ENCODE measurements at places on chromosomes 2 and 18. TPM values are rescaled to one million over a fixed set of nuclear protein-coding genes. Genes with fewer than 3 reads are reported as not detected.

SKOR2 gene
- total RNA-seq: not detected

DNA sequence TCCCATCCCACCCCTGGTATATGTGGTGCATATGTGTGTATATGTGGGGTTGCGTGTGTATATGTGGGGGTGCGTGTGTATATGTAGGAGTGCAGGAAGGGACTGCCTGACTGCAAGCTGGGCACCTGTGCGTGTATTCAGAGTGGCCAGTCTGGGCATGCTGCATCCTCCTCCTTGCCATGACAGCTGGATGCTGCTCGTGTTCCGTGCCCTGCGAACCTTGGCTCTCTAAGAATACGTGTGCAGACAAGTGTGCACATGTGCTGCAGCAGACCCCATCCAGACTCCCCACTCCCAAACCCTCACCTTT lies 222.1 kb downstream of the CELF4 start:
- H3K36me3 ChIP-seq: no peaks in the 10 kb centered on the region
- no peaks in the 10 kb centered on the region for H3K4me1 ChIP-seq
- H3K27me3 ChIP-seq: no peaks in the 10 kb centered on the region
- DNase-seq: no peak
- H3K27ac ChIP-seq: no peak overlapping the region
- no peak overlapping the region for H3K4me3 ChIP-seq

DNA sequence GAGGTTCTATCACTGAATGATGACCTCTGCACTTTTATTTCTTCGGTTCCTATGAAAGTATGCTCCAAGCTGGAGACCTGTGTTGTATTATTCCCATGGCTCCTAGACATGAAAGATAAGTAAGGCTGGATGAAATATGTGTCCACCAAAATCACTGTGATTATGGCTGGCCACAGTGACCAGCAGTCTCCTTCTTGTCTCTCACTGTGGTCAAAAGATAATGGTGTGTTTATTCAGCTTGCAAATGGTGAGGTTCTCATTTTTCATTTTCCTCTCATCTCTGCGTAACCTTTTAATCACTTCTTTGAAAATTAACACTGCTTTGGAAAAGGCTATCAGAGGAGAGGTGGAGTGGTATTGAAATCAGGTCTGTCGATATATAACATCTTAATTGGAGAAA lies 107.8 kb upstream of the DAPL1 start:
- H3K27me3 ChIP-seq: no peaks in the 10 kb centered on the region
- peaks cover 11% of the 10 kb centered on the region for H3K4me1 ChIP-seq
- H3K4me3 ChIP-seq: no peak overlapping the region
- H3K27ac ChIP-seq: no peak overlapping the region
- DNase-seq: no peak

- no peak for DNase-seq
- no peaks in the 10 kb centered on the region for H3K4me1 ChIP-seq
- H3K27me3 ChIP-seq: no peaks in the 10 kb centered on the region
- no peaks in the 10 kb centered on the region for H3K36me3 ChIP-seq
- no peak overlapping the region for H3K27ac ChIP-seq
Observed at GRCh38 chr2:41736105-41736567, 311.7 kb upstream of the PKDCC start.

- H3K27ac ChIP-seq: no peak overlapping the region
- H3K27me3 ChIP-seq: no peaks in the 10 kb centered on the region
- DNase-seq: no peak
- H3K4me1 ChIP-seq: peaks cover 6% of the 10 kb centered on the region
- H3K4me3 ChIP-seq: no peak overlapping the region
- H3K36me3 ChIP-seq: no peaks in the 10 kb centered on the region
Observed at GRCh38 chr18:697800-698199, 14.6 kb downstream of the ENOSF1 start.

SP100 gene
- total RNA-seq: 64.0 TPM

BOLA3 gene
- 34.1 TPM for total RNA-seq

ZRANB3 gene
- total RNA-seq: 2.6 TPM

ST8SIA5 gene
- not detected for total RNA-seq

STAT4 gene
- total RNA-seq: 1.4 TPM

GKN2 gene
- total RNA-seq: not detected

GRCh38 chr2:167342769-167343168 lies 454.5 kb downstream of the XIRP2 start:
- no peak overlapping the region for H3K27ac ChIP-seq
- DNase-seq: no peak
- H3K27me3 ChIP-seq: no peaks in the 10 kb centered on the region
- no peak overlapping the region for H3K4me3 ChIP-seq
- no peaks in the 10 kb centered on the region for H3K4me1 ChIP-seq

ACTR2 gene
- 70.6 TPM for total RNA-seq

UGT1A7 gene
- 68.3 TPM for total RNA-seq

GRCh38 chr18:39935598-39935997 lies 2019.4 kb upstream of the PIK3C3 start:
- H3K4me1 ChIP-seq: no peaks in the 10 kb centered on the region
- DNase-seq: no peak
- no peaks in the 10 kb centered on the region for H3K36me3 ChIP-seq

GRCh38 chr2:46992776-46993175 lies 77.2 kb upstream of the MCFD2 start:
- peaks cover 16% of the 10 kb centered on the region for H3K4me1 ChIP-seq
- peaks cover 10% of the 10 kb centered on the region for H3K36me3 ChIP-seq
- H3K27me3 ChIP-seq: no peaks in the 10 kb centered on the region

DNA sequence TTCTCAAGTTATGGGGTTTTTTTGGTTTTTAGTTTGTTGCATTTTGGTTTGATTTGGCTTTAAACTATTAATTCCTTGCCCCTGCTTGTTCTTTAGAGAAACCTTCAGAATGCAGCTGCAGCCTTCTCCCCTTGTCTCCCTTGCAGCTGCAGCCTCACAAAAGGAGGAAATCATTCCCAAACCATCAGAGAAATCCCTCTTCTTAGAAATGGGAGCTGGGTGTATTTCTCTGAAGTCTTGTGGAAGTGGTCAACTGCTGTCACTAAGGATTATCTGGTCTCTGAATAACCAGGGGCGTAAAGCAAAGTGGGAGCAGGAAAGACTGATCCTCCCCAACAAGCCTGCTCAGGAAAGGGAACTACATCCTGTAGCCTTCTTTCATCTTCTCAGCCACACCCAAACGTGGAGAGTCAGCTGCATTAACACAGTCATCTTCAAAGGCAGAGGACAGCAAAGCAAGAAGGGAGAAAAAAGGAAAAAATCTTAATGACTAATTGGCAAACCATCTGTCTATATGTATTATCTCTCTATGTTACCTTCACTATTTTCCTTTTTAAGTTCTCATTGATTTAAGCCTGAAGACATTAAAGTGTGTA lies 1834.1 kb upstream of the PIK3C3 start:
- H3K36me3 ChIP-seq: no peaks in the 10 kb centered on the region
- H3K27ac ChIP-seq: no peak overlapping the region
- no peak for DNase-seq
- no peaks in the 10 kb centered on the region for H3K27me3 ChIP-seq
- H3K4me3 ChIP-seq: no peak overlapping the region
- H3K4me1 ChIP-seq: no peaks in the 10 kb centered on the region

DNA sequence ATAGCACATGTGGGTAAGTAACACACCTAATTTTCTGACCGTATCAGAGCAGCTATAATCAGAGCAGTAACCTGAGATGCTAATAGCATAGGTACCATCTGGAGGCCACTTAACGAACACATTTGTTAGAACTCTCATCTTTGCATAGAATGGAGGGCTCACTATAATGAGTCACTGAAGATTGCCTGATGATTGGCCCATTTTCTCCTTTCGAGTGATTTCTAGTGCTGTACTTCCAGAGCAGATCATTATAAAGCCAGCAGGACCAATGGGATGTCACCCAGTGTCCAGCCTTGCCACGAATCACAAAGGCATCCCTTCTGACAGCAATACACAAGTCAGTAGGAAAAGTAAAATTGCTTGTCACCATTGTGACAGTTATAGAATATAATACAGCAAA lies 81.7 kb upstream of the REV1 start:
- no peaks in the 10 kb centered on the region for H3K27me3 ChIP-seq
- H3K27ac ChIP-seq: no peak overlapping the region
- DNase-seq: no peak
- H3K4me1 ChIP-seq: no peaks in the 10 kb centered on the region
- no peaks in the 10 kb centered on the region for H3K36me3 ChIP-seq
- H3K4me3 ChIP-seq: no peak overlapping the region

DNA sequence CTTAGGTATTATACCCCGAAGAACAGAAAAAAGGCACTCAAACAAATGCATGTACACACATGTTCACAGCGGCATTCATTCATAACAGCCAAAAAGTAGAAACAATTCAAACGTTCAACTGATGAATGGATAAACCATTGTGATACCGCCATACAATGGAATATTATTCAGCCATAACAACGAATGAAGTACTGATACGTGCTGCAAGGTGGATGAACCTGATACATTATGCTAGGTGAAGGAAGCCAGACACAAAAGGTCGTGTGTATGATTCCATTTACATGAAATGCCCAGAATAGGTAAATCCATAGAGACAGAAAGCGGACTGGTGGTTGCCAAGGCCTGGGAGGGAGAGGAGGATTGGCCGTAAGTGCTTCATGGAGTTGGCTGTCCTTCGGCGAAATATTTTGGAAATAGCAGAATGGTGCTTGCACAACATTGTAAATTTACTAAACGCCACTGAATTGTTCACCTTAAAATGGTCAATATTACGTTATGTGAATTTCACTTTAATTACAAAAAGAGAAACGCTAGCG lies 750 bp upstream of the RMP24 start:
- no peak for DNase-seq
- peaks cover 21% of the 10 kb centered on the region for H3K4me1 ChIP-seq
- peak overlapping the region; percentile 93 for H3K27ac ChIP-seq
- no peaks in the 10 kb centered on the region for H3K27me3 ChIP-seq
- H3K36me3 ChIP-seq: peaks cover 21% of the 10 kb centered on the region
- H3K4me3 ChIP-seq: peak overlapping the region; percentile 76

ELOA2 gene
- total RNA-seq: not detected

DNA sequence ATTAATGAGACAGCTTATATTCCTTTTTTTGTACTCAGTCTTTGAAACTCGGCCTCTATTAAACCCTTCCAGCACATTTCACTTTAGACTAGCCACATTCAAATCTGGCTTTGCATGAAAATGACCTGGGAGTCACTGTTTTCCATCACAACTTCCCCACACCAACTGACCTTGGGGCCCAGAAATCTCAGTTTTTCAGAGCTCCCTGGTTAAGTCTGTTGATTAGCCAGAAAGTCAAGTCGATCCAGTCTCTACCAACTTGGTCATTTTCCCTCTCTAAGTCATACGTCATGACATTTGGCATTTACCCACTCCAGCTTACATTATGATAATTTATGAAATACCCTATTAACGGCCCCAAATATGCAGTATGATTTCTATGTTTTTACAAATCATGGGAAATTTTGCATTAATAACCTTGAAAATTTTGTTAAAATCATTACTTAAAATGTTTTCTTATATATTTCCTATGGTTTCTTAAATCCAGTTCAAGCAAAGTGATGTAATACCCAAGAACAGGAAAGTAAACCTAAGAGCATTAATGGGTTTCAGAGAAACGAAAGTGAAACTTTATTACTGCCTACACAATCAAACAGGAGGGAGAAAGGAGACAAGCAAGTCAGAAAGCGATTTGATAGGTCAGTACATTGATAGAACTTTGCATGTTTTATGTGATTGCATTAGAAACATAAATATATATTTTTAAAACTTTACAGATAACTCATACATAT lies 77.1 kb downstream of the SPATS2L start:
- no peaks in the 10 kb centered on the region for H3K27me3 ChIP-seq
- DNase-seq: no peak
- peak overlapping the region; percentile 50 for H3K4me3 ChIP-seq
- H3K36me3 ChIP-seq: no peaks in the 10 kb centered on the region
- peak overlapping the region; percentile 61 for H3K27ac ChIP-seq
- H3K4me1 ChIP-seq: peaks cover 4% of the 10 kb centered on the region

ANKAR gene
- total RNA-seq: 1.4 TPM

COL4A4 gene
- total RNA-seq: 0.45 TPM

RGPD3 gene
- total RNA-seq: 0.49 TPM

DNA sequence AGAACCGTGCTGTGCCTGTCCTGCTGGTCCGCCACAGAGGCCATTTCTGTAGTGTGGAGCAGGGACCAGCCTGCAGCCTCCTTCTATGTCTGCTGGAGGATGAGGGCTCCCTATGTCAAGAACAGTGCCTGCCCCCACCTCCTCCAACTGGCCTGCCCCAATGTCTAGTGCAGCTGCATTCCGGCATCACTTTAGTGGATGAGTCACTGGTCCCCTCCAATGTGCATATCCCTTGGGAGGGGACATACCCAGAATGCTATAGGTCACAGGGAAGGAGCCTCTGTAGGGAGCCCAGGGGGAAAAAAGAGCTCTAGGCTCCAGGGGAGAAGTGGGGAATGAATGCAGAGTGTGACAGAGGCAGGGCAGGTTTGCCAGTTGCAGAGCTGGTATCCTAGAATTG lies 219.6 kb downstream of the CELF4 start:
- H3K4me1 ChIP-seq: no peaks in the 10 kb centered on the region
- no peaks in the 10 kb centered on the region for H3K27me3 ChIP-seq
- H3K27ac ChIP-seq: no peak overlapping the region

DSC3 gene
- 210 TPM for total RNA-seq

DNA sequence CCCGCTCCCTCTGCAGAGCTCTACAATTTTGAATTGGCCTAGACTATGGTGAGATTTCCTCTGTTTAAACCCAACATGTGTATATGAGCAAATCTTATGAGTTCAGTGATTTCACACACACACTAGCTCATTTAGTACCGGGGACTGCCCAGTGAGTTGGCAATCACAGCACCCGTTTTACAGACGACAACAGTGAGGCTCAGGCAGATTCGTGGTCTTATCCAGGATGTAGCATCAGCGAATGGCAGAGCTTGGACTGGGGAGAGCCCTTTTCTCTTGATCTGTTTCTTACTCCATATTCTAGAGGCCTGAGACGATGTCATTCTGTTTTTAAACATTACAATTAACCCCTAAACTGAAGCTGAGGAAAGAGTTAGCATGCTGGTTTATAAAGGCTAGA lies 419.9 kb downstream of the NBAS start:
- no peak overlapping the region for H3K27ac ChIP-seq
- DNase-seq: no peak
- no peaks in the 10 kb centered on the region for H3K4me1 ChIP-seq

DNA sequence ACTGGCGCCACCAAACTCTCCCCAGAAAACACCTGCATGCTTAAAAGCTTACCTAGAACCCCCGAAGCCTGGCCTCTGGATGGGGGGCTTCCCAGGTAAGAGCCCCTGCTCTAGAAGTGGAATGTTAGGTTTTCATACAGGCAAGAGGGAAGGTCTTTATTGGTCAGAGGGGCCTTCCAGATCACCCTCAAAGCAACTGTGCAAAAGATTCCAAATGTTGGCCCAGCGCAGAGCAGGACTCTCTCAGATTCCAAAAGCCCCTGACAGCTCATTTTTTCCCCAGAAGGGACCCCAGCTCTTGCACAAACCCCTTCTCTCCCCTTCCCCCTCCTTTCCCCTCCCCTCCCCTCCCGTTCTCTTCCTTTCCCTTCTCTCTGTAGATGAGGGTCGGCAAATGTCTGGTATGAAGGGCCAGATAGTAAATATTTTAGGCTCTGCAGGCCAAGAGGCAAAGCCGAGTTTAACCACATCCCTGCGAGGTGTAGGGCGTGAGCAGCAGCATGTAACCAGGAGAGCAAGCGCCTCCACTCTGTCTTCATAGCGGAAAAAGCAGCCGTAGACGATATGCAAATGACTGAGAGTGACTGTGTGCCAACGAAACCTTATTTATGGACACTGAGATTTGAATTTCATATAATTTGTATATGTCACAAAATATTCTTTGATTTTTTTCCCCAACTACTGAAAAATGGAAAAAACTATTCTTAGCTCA lies 116.9 kb downstream of the SMAD7 start:
- H3K36me3 ChIP-seq: peaks cover 4% of the 10 kb centered on the region
- H3K27ac ChIP-seq: peak overlapping the region; percentile 8
- H3K4me3 ChIP-seq: peak overlapping the region; percentile 20
- peaks cover 66% of the 10 kb centered on the region for H3K4me1 ChIP-seq

- no peak for DNase-seq
- H3K4me1 ChIP-seq: no peaks in the 10 kb centered on the region
- H3K36me3 ChIP-seq: no peaks in the 10 kb centered on the region
- H3K27ac ChIP-seq: no peak overlapping the region
Observed at GRCh38 chr2:239496700-239497099, 95.9 kb upstream of the HDAC4 start.
